Esophagus squamous epithelium (tissue), 5 donors: ENCODE measurements at places on chromosomes 4 and X.

GRCh38 chr4:22493523-22493922 lies 22.3 kb downstream of the ADGRA3 start:
- DNase-seq = no peak

- no peak for DNase-seq
These were observed 13.1 kb downstream of the RBM10 start for GRCh38 chrX:47158131-47158530.

GRCh38 chr4:173259310-173259709 lies 74.8 kb downstream of the HMGB2 start:
- no peak for DNase-seq

DNA sequence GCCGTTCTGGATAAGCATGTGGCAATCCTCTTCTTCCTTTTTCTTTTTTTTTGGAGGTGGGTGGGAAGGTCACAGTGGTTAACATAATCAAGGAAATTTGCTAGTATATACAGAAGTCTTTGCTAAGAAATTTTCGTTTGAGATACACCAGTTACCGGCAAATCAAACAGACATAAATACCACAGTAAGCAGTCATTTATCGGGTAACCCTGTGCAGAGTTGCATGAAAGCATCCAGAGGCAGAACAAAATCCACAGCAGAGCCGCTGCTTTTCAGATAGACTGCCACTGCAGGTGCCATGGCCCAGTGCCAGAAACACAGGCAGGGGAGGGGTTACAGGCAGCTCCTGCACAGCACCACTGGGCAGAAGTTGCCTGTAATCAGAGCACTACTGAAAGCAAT lies 179.1 kb upstream of the MAB21L2 start:
- DNase-seq = no peak

DNA sequence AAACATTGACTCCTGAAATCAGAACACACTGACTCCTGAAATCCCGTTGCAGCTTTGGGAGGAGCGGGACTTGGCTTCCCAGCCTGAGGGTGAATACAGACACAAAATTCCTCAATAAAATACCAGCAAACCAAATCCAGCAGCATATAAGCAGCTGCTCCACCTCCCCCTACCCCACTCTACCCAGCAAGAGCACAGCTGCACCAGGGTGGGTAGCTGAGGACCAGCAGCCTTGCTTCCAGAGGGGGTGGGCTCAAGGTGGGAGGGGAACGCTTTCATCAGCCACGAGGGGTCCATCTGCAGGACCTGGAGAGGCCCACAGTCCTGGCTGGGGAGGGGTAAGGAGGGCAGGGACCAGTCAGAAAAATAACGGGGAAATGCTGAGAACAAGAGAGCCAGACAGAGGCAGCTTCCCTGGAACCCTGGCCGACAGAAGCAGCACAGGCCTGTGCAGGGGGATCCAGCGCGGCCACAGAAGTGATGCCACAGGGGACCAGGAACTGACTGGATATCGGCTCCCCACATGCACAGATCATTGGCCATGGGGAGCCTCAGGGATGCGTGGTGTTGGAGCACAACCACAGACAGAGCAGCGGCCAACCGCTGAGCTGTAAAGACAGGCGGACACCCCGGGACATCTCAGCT lies 49.8 kb downstream of the FGFRL1 start:
- DNase-seq = no peak

- no peak for DNase-seq
These were observed 1651.9 kb downstream of the C4orf33 start for GRCh38 chr4:130747842-130748241.

DNA sequence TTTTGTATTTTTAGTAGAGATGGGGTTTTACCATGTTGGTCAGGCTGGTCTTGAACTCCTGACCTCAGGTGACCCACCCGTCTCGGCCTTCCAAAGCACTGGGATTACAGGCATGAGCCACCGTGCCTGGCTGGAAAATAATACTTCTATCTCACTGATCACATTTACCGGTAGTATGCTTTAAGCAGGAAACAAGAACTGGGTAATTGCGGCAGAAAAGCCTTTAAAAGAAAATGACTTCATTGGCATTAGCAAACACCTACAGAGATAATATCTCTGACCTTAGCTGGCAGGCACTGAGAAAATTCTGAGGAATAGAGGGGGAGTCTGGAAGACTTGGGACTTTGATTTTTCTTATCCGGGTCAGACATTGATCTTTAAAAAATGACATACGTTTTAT lies 78.5 kb downstream of the SHROOM3 start:
- DNase-seq = no peak

GRCh38 chr4:132958457-132959263 lies 190.4 kb upstream of the PCDH10 start:
- DNase-seq = no peak

DNA sequence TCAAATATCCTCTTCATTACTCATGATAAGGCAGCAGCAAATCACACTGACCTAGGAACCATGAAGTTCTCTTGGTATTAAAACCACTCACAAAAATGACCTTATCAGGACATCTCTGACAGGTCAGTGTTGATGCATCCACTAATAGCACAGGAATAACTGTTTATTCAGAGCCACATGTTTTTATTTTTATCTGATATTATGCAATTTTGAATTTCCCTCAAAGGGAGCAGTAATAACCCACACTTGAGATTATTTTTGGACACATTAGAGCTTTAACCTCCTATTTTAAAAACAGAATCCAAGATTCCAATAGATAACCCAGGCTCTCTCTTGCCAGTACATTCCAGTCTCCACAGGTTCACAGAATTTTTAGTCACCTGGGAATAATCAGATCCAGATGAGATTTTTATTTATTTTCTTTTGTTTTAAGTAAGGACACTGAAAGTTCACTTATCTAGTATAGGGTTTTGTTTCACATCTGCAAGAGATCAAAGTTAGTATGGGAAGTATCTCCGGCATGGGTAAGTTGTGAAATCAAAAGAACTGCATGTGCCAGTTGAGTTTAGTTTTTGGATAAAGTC lies 36.3 kb upstream of the MYOZ2 start:
- DNase-seq = no peak
